Muscle of leg (tissue), 16 donors: ENCODE measurements at places on chromosomes 7 and 10. TPM values are rescaled to one million over a fixed set of nuclear protein-coding genes. Genes with fewer than 3 reads are reported as not detected.
A peak's percentile ranks its signal among the peaks of the same experiment; 100 is the strongest.

DNA sequence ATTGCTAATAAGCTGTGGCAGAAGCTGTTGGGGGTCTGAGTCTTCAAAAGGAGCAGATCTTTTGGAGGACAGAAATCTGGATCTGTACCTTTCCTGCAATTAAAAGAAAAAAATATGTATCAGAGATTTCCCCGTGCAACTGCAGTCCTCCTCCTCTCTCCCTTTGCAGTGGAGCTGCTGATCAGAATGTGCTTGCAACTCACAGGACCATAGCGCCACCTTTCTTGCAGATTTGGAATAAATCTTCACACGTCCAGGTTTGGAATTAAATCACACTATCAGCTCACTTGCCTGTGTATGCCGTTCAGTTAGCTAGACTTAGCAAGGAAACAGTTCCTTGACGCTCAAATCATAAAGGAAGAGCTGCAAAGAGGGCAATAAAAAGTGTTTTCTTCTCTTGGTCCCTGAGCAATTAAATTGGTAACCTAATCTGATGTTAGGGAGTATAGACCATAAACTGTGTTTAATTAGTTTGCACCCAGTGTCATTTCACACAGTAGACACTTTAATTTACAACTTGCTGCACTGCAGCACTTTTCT lies 77.4 kb downstream of the PON1 start:
- H3K27me3 ChIP-seq: no peaks in the 10 kb centered on the region
- peak overlapping the region; percentile 79 for H3K27ac ChIP-seq
- DNase-seq: peak; percentile 92
- H3K36me3 ChIP-seq: no peaks in the 10 kb centered on the region

DNA sequence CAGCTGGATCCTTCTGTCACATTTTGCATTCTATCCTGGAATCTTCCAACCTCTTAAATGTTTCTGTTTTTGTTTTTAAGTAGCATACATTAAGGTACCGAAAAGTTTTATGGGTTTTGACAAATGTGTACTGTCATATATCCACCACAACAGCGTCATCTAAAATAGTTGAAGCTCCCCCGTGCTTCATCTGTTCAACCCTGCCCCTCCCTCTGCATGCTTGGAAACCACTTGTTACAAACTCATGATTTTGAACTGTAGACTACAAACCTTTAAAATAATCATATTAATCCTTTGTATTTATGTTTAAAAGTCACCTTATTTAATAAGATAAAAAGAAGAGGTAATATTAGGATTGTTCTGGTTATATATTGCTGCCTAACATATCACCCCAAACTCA lies 182.8 kb upstream of the SMIM30 start:
- no peak for DNase-seq
- no peak overlapping the region for H3K4me3 ChIP-seq
- no peaks in the 10 kb centered on the region for H3K4me1 ChIP-seq
- H3K27me3 ChIP-seq: no peaks in the 10 kb centered on the region

- no peak overlapping the region for H3K27ac ChIP-seq
- H3K4me1 ChIP-seq: no peaks in the 10 kb centered on the region
- peak; percentile 55 for DNase-seq
- H3K27me3 ChIP-seq: peaks cover 4% of the 10 kb centered on the region
- no peak overlapping the region for H3K4me3 ChIP-seq
- no peaks in the 10 kb centered on the region for H3K36me3 ChIP-seq
These were observed 31.0 kb upstream of the PFKP start for GRCh38 chr10:3036155-3037021.

ZNF783 gene
- total RNA-seq: 11.8 TPM

GRCh38 chr10:102779680-102780526 lies 36.2 kb downstream of the WBP1L start:
- no peaks in the 10 kb centered on the region for H3K27me3 ChIP-seq
- H3K36me3 ChIP-seq: peaks cover 13% of the 10 kb centered on the region
- peaks cover 80% of the 10 kb centered on the region for H3K4me1 ChIP-seq
- no peak for DNase-seq

DNA sequence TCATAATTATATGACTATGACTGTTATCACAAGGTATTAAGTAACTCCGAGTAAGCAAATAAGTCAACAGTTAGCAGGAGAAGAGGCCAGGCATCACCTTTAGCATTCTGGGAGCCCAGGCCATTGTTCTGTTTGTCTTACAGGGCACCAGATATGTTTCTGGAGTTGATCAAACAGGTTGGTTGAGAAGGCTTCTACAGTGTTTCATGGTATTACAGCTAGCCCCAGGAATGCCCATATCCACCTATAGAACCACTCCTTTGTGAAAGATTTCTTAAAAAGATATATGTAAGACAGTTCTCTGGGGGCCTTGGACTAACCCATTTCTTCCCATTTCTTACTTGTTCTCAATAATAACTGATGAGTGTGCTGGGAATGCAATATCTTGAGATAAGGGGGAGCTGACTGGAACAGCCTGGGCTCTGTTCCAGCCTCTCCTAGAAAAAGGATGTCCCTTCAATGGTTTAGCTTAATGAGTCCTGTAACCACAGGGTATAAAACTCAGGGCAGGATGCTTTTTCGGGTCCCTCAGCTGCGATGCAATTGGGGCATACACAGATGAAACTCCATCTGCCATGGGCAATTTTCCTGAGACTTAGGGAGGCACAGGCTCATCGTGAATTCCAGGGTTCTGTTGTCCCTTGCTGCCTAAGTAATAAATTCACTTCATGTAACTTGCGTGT lies 286.4 kb downstream of the BAMBI start:
- DNase-seq: no peak
- H3K36me3 ChIP-seq: no peaks in the 10 kb centered on the region
- H3K27me3 ChIP-seq: no peaks in the 10 kb centered on the region
- H3K4me1 ChIP-seq: no peaks in the 10 kb centered on the region
- no peak overlapping the region for H3K4me3 ChIP-seq
- no peak overlapping the region for H3K27ac ChIP-seq

MYO1G gene
- 0.58 TPM for total RNA-seq

DNA sequence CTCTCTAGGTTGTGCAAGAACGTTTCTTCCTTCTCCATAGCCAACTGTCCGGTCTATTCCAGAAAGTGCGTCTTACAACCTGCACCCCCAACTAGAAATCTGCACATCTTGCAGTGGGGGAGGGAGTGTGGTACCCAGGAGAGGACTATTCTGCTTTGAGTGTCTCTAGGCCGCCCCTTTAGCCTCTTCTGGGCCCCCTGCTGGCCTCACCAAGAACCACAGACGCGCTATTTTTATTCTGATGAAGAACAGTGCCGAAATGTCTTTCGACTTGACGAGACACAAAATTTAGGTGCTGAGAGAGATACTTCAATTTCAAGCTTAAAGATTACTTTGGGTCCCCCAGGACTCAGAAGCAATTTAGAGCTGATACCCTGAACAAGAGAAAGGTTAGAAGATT lies 1.0 kb downstream of the CNPY1 start:
- H3K4me3 ChIP-seq: no peak overlapping the region
- H3K4me1 ChIP-seq: peaks cover 9% of the 10 kb centered on the region
- peaks cover 16% of the 10 kb centered on the region for H3K27me3 ChIP-seq

ARHGEF35 gene
- total RNA-seq: 0.80 TPM
